GM13976 (cell line): ENCODE measurements at places on chromosomes 12 and 14.

DNA sequence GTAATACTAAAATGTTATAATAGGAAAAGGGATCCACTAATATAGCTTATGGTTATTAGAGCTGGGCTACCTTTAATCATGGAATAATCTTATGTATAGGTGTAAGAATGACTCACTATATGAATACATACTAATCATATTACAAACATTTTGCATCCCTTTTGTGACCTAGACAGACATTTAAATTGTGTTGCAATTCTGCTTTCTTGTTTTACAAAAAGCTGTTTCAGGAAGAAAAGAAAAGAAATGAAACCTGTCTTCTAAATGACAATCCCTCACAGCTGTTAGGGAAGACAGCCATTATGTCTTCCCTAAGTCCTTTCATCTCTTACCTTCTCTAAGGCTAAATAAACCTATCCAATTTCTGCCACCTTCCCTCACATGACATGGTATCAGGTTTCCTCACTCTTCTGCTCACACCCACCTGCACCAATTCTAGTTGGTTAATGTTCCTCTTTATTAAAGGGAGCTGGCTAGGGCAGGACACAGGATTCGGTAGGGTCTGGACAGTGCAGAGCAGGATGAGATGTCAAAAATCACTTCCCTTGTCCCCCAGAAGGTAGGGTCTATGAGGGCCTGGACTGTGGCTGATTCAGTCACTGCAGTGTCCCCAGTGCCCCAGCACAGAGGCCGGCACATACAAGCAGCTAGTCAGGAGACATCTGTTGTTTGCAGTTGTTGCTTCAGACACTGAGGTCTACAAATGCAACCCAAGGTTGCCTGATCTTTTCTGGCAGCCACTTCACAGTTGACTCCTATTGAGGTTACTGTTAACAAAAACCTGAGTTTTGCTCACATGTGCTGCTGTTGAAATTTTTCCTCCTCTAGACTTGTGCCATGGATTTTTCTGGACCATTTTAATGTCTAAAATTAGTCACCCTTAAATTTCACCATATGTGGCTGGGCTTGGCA is 3.7 kb downstream of the DHRS7 start:
- no peak for DNase-seq

- no peak for DNase-seq
These were observed 57.5 kb downstream of the RASSF3 start for GRCh38 chr12:64667793-64668192.

DNA sequence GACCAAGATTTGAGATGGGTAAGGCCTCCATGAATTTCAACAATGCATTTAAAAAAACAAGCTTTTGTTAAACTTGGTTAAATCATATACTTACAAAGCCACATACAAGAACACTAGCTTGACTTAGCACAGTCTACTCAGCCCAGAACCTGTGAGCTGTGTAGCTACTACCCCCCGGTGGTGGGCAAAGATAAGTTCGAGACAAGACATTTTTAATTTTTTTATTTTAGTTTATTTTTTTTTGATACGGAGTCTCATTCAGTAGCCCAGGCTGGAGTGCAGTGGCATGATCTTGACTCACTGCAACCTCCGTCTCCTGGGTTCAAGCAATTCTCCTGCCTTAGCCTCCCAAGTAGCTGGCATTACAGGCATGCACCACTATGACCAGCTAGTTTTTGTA is 3.7 kb upstream of the NECAP1 start:
- peak; percentile 42 for DNase-seq

DNA sequence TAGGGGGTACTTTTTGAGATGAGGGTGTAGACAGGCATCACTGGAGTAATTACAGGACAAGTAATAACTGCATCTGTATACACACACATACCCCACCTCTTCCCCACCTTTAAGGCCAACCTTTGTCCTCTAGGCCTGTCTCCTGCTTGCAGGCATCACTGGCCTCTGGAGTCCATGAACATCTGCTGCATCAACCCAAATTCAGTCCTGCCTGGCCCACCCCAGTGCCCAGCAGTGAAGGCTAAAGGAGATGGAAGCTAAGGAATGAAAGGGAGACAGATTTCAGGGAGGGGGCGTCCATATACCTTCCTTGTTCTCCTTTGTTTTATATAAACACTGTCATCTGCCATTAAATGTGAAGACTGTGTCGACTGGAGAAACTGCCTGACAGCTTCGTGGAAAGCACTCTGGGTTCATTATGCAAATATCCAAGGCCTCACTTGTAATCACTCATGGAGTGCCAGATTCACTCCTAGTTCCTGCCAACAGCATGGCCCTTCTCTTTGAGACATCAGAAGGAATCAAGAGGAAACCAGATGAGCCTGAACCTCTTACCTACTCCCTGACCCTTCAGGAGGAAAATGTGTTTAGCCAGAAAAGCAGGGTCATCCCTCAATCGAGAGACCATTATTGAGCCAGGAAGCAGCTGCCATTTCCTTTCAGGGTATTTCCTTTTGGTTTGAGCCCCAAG is 64.4 kb downstream of the SERPINA3 start:
- DNase-seq: no peak
